CD4-positive, alpha-beta T cell treated with Interleukin-15 for 1 hour (primary cell): ENCODE measurements at places on chromosomes 5 and 9.
A peak's percentile ranks its signal among the peaks of the same experiment; 100 is the strongest.

- DNase-seq = no peak
Measured at GRCh38 chr5:170108266-170108785, 2.6 kb downstream of the FOXI1 start.

DNA sequence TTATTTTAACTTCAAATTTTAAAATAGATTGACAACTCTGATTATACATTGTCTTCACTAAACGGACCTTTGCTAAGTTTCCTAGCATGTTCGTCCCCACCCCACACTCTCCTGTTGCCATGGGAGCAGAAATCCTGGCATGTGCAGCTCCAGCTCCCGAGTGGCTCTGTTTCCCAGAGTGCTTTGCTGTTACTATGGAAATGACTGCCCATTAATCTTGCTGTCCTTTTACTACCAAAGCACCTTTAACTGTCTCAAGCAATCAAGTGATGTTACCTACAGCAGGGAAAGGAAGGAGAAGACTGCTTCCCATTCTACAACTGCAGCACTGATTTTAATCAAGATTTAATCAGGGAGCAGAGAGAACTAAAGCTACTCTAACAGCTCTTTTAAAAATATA is 212.0 kb upstream of the KIF2A start:
- no peak for DNase-seq

GRCh38 chr9:123996731-123997421 is 14.7 kb upstream of the LHX2 start:
- DNase-seq = peak; percentile 41

DNA sequence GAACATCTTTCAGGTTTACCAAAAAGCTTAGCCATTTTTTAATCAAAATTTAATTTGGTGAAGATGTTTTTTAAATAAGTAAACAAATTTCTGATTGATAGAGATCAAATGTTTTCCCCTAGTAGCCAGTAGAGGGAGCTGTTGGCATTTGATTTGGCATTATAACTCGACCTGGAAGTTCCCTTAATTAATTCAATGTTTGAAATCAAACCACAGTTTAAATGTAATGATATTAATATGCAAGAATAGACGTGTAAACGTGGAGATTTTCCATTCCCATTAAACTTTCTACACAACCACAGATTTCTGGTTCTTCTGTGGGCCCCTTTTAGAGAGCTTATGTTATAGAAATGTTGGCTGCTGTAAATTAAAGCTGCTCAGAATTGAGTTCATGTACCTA is 148.1 kb upstream of the MPDZ start:
- no peak for DNase-seq

- peak; percentile 92 for DNase-seq
Measured at GRCh38 chr9:129776938-129777768, 24.3 kb upstream of the PTGES start.

DNA sequence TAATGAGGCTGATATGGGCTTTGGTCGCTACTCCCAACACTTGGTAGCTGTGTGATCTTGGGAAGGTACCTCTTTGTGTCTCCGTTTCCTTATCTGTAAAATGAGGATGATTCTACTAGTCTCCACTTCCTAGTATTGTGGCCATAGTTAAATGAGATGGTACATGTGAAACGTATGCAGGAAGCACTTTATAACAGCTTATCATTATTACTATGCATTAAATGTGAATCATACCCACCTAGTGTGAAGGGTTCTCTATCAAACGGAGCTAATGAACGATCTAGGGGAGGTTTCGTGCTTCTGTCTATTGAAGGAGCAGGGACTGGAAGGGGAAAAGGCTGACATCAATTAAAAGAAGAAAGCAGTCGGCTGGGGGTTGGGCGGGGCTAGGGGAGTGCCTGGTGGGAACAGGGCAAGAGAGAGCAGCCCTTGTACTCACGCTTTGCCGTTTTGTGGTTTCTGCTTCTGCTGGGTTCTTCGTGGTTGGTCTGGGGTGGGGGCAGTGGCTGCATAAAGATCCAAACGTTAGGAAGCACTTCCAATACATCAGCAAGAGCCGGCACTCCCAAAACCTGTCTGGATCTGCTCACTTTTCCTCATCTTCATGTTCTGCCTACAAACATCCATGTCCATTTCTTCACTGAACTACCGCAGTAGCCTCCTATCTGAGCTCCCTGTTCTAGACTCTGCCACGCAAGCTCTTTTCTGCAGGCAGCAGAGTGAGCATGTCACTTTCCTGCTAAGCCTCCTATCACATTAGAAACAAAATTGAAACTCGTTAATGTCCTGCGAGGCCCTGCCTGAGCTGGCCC is 30.8 kb downstream of the LCP2 start:
- DNase-seq = no peak

DNA sequence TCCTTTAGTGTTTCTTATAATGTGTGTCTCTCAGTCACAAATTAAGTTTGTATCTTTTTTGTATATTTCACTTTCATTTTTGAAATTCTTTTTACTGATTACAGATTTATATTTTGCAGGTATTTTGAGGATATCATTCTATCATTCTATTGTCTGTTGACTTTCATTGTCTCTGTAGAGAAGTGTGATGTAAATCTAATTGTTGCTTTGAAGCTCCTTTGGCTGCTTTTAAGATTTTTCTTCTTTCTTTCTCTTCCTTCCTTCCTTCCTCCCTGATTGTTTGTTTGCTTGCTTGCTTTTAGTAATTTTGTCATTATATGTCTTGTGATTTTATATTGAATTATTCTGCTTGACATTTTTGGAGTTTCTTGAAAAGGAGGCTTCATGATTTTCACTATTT is 75.3 kb upstream of the MAST4 start:
- no peak for DNase-seq

DNA sequence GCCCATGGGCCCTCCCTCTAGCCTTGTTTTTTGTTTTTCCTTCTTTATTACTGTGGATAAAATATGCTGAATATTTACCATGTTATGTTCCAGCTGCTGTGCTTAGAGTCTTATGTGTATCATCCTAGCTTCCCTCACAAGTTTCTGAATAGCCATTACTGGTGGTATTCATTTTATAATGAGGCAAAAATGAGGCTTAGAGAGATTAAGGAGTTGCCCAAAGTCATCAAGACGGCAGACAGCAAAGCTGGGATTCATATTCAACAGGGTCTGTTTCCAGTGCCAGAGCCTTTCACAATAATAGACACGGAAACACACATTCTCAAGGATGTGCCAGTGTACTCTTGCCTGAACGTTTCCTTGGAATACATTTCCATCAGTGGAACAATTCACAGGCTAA is 258.1 kb downstream of the CTNND2 start:
- no peak for DNase-seq
